Posterior cingulate gyrus (tissue), 11 donors: ENCODE measurements at places on chromosomes 7 and 10.

- DNase-seq, result no peak
Measured at GRCh38 chr7:28433699-28434219, 21.4 kb downstream of the CREB5 start.

GRCh38 chr7:5470167-5470532 lies 46.5 kb upstream of the TNRC18 start:
- no peak for DNase-seq

GRCh38 chr10:16915300-16915699 lies 98.1 kb upstream of the RSU1 start:
- no peak for DNase-seq

DNA sequence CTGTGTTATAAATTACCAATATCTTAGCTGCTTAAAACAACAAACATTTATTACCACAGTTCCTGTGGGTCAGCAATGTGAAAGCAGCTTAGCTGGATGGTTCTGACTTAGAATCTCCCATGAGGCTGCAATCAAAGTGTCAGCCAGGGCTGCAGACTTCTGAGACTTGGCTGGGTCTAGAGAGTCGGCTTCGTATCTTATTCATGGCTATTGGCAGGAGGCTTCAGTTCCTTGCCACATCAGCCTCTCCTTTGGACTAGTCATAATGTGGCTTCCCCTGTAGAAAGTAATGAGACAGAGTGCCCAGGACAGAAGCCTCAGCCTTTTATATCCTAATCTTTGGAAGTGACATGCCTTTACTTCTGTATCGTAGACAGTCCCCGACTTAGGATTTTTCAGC lies 27.3 kb downstream of the RALA start:
- no peak for DNase-seq

- no peak for DNase-seq
Measured at GRCh38 chr10:119644205-119644814, 6.9 kb upstream of the BAG3 start.

DNA sequence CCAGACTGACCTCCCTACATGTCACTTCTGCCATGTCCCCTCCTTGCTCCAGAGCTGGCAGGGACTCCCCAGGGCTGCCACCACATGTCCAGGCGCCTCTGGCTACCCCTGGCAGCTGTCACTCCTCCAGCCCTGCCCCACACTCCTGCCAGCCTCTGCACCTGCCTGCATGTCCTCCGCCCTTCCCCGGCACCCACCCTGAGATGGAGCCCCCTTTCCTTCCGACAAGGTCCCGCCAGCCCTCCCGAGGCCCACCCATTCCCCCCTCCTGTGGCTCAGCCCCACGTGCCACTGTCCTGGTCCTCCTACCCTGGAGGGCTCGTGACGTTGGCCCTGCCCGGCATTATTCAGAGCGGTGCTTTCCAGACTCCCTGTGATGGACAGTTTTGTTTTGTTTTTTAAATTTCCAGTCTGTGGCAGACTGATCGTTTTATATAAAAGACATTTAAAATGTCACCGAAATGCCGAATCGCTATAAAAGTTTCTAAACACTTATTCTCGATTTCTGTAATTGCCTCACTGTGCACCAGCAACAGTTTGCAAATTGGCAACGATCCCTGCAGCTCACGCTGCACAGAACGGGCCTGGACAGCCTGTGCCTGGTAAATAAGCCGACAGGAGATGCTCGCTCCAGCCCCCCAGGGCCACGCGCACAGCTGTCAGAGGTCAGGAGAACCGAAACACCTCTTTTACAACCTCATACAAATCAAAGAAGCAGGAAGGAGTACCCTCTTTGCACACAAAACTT lies 111.1 kb upstream of the SH2B2 start:
- peak; percentile 91 for DNase-seq

- no peak for DNase-seq
Measured at GRCh38 chr7:45435131-45435530, 139.0 kb upstream of the ADCY1 start.

DNA sequence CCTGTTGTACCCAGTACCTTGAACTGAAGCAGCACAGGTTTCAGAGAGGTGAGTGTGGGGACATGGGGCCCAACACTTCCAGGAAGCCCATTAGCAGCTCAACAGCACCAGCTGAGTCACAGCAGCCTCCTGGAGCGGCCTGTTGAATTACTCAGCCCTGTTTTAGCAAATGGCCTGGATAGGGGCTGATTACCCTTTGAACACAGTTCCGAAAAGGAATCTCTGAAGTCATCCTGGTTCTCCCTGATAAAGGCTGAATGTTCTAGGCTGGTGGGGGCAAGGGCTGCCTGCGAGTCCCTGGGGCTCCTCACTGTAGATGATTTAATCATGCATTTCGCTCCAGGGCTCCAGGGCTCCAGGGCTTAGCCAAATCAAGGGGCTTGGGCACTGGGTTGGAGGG lies 287.5 kb downstream of the GRID1 start:
- no peak for DNase-seq

- no peak for DNase-seq
Measured at GRCh38 chr10:34658934-34659333, 156.2 kb downstream of the PARD3 start.

DNA sequence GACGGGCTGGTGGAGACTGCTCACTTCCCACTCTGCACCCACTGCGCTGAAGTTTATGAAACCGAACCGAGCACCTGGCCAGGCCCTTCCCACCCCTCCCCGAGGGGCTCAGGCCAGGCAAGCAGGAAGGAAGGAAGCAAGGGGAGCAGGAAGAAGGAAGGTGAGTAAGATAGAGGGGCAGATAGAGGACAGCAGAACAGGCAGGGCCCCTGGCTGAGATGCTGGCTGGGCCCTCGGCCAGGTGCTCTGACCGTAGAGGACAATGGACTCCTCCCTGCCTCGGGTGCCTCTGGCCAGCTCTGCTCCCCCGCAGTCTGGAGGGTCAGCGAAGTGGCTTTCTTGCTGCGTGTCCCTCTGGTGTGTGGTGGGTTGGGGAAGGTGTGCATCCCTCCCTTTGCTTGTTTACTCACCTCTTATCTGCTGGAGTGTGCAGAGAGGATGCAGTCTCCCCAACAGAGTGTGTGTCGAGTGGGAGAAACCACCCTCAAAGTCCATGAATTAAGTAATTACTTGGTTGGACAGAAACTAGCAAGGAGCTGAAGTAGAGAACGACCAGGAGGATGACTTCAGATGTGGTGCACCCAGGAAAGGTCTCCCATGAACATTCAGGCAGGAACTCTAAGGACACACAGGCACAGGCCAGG lies 82.8 kb upstream of the PPP2R2D start:
- no peak for DNase-seq

- DNase-seq, result no peak
Measured at GRCh38 chr7:124907490-124907889, 22.1 kb downstream of the POT1 start.

GRCh38 chr7:143494622-143495021 lies 16.9 kb downstream of the TAS2R41 start:
- DNase-seq, result no peak

DNA sequence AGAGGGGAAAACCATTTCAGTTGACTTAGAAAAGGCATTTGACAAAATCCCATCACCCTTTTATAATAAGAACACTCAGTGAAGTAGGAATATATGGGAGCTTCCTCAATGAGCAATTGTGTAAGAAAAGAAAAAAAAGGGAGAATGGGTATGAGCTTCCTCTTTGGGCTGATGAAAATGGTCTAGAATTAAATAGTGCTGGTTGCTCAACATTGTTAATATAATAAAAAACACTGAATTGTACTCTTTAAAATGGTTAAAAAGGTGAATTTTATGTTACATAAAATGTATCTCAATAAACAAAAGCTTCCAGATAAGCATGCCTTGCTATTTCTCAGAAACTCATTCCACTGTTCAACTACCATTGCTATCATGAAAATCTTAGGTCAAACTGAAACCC lies 40.6 kb downstream of the LRRC17 start:
- DNase-seq, result no peak

GRCh38 chr10:31708046-31708445 lies 220.6 kb downstream of the ARHGAP12 start:
- DNase-seq, result no peak

DNA sequence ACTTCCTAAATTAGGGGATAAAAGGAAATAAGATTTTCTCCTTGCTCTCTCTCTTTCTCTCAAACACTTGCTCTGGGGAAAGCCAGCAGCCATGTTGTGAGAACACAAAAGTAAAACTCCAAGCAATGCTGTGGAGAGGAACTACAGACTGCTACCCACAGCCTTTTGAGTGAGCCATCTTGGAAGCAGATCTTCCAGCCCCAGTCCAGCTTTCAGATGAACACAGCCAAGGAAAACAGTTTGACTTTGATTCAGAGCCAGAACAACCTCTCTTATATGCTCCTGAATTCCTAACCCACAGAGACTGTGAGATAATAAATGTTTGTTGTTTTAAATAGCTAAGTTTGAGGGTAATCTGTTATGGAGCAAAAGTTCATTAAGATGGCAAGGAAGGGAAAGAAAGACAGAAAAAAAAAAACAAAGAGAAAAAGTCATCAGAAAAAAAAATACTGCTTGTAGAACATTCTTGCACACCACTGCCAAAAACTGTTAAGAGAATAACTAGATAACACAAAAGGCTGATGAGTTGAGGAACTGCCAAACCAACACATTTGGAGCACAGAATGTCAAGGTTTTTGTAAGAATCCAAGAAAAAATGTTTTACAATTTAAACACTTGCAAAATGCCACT lies 20.9 kb upstream of the PRKAR2B start:
- no peak for DNase-seq
